ENCODE measurements at places on chromosomes 16 and 17.

- no peak for DNase-seq
Measured at GRCh38 chr17:15341385-15341849, at the start of gene TEKT3. TEKT3 (minus strand) TSS chr17:15341597; CDS start chr17:15331585, 10,012 bp downstream.

DNA sequence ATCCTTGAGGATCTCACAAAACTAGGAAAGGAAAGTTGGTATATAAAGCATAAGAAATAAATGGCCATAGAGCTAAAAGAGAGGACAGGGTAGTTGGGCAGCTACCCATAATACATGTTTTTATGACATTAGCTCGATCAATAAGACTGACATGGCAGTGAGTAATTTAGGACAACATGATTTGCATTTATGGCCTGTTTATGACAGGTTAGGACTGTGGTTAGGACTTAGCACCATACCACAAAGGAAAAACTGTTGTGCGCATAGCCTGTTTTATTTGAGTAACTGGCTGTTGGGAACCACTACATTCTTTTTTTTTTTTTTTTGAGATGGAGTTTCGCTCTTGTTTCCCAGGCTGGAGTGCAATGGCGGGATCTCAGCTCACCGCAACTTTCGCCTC, 18.0 kb upstream of the TRIM37 start:
- no peak for DNase-seq

DNA sequence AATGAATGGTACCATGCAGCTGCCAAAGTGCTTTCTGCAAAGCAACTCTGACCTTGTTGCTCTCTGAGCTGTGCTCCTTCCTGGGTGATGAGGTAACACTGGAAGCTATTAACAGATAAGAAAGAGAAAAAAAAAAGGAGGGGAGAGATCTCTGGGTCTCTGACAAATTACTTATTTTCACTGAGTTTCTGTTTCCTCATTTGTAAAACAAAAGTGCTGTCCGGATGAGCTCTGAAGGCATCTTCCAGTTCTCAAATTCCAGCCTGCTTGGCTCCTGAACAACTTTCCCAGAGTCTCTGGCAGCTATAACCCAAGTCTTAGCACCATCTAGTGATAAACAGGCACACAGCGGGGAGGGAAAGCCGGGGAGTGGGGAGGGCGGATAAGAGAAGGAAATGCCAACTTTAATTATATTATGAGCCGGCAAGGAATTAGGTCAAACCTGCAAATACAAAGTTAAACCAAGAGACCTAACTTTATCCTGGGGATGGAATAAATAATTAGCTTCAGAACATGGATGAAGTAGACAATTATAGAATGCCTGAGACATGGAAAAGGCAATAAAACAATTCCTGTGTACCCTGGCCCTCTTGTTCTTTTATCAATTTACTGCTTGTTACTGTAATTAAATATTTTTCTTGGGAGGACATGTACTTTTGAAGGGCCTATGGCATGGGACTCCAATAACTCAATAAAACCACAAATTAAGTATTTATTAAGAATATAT, 61.3 kb upstream of the KIFC3 start:
- DNase-seq, result peak; percentile 15

- DNase-seq, result no peak
Measured at GRCh38 chr16:58820411-58820810, 86.3 kb upstream of the GOT2 start.

DNA sequence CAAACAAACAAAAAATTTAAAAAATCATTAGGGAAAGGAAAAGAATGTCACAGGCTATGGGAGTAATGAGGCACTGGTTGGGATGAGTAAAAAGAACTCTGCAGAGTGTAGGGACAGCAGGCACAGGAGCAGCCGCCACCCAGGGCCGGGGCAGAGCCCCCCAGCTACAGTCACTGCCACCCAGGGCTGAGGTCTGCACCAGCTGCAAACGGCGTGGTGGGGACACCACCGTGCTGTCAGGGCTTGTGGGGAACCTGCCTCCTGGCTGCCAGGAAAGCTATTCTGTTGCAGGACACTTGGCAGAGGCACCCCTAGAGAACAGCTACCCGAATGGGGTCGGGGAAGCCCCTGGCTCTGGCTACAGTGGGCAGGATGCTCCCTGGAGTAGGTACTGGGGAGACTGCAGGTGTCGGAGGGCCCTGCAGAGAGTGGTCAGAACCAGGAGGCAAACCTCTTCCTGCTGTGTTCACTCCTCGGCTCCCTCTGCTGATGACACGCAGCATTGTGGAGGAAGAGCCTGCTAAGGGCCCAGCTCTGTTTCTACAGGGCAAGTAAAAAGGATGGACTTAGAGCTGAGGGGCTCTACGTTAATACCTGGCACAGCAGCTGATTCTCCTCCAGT, 32.3 kb upstream of the CAPN15 start:
- DNase-seq, result no peak

Data from NCI-H1417 treated with DMSO at 0.1 percent for 48 hours (cell line).